ENCODE measurements at places on chromosomes 5 and 9.

GRCh38 chr9:15475923-15476536 lies 34.7 kb downstream of the PSIP1 start:
- H3K4me1 ChIP-seq: no peaks in the 10 kb centered on the region
- no peak overlapping the region for H3K4me3 ChIP-seq
- peaks cover 6% of the 10 kb centered on the region for H3K36me3 ChIP-seq

- H3K4me1 ChIP-seq: peaks cover 8% of the 10 kb centered on the region
- peaks cover 4% of the 10 kb centered on the region for H3K36me3 ChIP-seq
- H3K27ac ChIP-seq: peak overlapping the region; percentile 75
- peaks cover 54% of the 10 kb centered on the region for H3K27me3 ChIP-seq
- H3K4me3 ChIP-seq: peak overlapping the region; percentile 94
Observed at GRCh38 chr9:4490705-4491625, 697 bp downstream of the SLC1A1 start.

DNA sequence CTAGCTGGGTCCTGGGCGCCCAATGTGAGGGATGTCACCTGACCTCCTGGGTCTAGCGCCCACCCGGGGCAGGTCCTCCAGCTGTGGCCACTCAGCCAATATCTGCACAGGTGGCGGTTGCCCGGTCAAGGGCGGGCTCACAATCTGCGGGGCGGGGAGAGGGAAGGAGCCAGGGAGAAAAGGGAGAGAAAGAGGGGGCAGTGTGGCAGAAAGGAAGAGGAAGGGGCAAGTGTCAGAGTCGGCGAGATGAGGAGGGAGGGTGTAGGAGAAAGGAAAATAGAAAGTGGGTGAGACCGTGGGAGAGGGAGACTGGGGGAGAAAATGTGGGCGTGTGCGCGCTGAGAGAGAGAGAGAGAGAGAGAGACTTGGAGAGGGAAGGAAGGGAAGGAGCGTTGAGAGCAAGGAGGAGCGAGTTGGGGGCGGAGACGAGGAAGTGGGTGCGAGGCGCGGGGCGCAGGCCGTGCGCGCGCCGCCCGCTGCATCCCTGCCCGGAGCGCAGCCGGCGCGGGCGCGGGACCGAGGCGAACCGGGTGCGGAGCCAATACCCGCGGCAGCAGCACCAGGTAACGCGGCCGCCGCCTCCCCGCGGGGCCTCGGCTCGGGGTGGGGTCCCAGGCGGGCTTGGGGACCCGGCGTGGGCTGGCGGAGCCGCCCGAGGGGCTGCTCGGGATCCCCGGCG lies at the start of gene HRH2:
HRH2 (plus strand) TSS at position 479 of the 679 bp plus-strand sequence. CDS start 25,163 bp downstream, outside the sequence.
- peaks cover 83% of the 10 kb centered on the region for H3K27me3 ChIP-seq
- peaks cover 3% of the 10 kb centered on the region for H3K4me1 ChIP-seq
- H3K4me3 ChIP-seq: peak within 1 kb of the TSS; percentile 90
- H3K27ac ChIP-seq: peak within 1 kb of the TSS; percentile 28
- DNase-seq: no peak
- no peaks in the 10 kb centered on the region for H3K36me3 ChIP-seq

DNA sequence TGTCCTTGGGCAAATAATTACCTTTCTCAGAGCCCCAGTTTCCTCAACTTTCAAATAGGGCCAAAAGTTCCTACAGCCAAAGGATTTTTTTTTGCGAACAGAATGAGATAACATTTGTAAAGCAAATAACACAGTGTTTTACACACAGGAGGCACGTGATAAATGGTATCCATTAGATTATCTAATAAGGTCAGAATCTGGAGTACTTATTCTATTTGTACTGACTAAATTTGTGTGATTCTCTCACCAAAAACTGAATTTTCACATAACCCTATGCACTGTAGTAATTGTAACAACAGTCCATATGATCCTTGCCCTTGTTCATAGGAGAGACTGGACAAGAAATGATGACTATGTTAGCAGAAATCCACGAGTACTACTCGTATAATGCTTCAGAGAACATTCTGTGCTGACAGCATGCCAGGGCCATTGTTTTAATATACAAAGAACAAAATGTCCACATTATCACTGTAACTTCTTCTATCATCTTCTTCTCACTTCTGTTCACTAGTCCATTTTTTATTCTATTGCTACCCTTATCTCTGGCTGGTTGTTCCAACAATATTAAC lies 13.9 kb upstream of the FEM1C start:
- no peak overlapping the region for H3K4me3 ChIP-seq
- no peak for DNase-seq
- H3K27ac ChIP-seq: no peak overlapping the region

DNA sequence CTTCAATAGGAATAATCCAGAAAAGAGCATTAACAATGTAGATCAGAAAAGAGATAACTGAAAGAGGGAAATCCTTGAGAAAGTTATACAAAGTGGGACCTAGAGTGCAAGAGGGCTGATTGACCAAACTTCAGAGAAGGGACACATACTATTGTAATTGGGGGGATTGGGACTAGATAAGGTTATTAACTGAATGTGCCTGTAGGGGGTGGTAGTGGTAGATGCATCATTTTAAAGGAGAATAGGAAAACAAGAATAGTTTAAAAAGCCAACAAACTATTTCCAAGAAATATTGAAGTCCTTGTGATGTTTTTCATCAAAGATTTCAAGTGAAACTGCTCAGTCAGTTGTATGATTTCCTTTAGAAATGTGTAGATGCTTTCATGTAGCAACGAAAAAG lies 468.5 kb downstream of the TAF11L14 start:
- no peaks in the 10 kb centered on the region for H3K4me1 ChIP-seq
- H3K4me3 ChIP-seq: no peak overlapping the region
- no peaks in the 10 kb centered on the region for H3K36me3 ChIP-seq
- no peaks in the 10 kb centered on the region for H3K27me3 ChIP-seq

- H3K36me3 ChIP-seq: no peaks in the 10 kb centered on the region
- no peak overlapping the region for H3K27ac ChIP-seq
- H3K27me3 ChIP-seq: no peaks in the 10 kb centered on the region
- no peak for DNase-seq
- no peak overlapping the region for H3K4me3 ChIP-seq
- H3K4me1 ChIP-seq: peaks cover 16% of the 10 kb centered on the region
Observed at GRCh38 chr5:140324041-140324600, 21.2 kb upstream of the PFDN1 start.

DNA sequence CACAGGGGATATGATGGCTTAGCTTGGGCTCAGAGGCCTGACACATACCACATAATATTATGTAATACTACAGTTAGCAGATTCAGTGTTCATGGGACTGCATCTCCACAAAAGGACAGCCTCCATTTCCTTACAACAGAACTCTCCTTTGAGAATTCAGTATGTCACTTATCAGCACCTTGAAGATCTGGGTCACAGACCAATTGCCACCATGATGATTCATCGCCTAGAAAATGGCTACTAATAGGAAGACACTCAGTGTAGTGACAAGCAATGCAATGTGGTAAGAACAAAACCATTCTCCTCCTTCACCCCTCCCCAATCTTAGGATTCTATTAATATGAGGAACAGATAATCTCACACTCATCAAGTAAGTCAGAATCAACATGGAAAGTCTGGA lies 38.7 kb upstream of the PRLR start:
- no peak for DNase-seq
- no peaks in the 10 kb centered on the region for H3K27me3 ChIP-seq
- no peak overlapping the region for H3K27ac ChIP-seq
- H3K36me3 ChIP-seq: no peaks in the 10 kb centered on the region
- H3K4me1 ChIP-seq: no peaks in the 10 kb centered on the region
- no peak overlapping the region for H3K4me3 ChIP-seq

- no peaks in the 10 kb centered on the region for H3K4me1 ChIP-seq
- no peak overlapping the region for H3K4me3 ChIP-seq
Observed at GRCh38 chr5:5671823-5672222, 249.3 kb downstream of the ICE1 start.

- H3K27ac ChIP-seq: no peak overlapping the region
- no peak for DNase-seq
- H3K27me3 ChIP-seq: no peaks in the 10 kb centered on the region
- H3K36me3 ChIP-seq: peaks cover 19% of the 10 kb centered on the region
Observed at GRCh38 chr9:99239341-99240060, 17.4 kb downstream of the SEC61B start.

GRCh38 chr9:131296906-131297500 lies 7.5 kb downstream of the PLPP7 start:
- H3K27ac ChIP-seq: no peak overlapping the region
- H3K36me3 ChIP-seq: no peaks in the 10 kb centered on the region
- no peak for DNase-seq
- H3K4me1 ChIP-seq: no peaks in the 10 kb centered on the region
- no peaks in the 10 kb centered on the region for H3K27me3 ChIP-seq

DNA sequence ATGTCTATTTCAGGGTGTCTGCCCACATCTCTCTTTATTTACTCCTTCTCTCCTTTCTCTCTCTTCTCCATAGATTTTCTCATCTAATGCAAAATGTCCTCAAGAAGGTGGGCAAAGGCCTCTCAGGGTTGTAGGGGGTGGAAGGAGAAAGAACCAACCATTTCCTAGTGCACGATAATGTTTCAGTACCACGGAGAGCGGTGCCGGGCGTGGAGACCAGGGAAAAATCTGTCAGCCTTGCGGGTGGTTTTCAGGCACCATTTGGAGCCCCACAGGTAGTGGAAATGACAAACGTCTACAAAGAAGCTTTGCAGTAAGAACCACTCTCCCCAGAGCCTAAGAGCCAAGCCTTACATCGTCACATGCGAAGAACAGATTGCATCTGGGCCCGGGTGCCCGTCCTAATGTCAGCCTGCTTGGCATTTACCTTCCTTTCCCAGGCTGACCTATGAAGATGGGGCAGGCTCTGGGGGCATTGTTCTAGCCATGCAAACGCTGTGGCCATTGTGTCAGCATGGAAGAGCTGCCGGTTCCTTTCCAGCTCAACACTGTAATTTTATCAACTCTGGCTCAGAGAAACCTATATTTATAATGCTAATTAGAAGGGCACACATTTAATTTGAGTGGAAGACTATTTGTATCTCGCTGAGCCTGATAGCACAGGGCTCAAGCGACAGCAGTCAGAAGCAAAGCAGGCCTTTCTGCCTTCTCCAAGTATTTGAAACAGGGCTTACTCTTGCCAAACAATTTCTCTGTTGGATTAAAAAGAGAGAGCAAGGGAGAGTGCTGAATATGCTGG lies 430.1 kb upstream of the WWC1 start:
- peaks cover 4% of the 10 kb centered on the region for H3K36me3 ChIP-seq
- H3K27me3 ChIP-seq: no peaks in the 10 kb centered on the region
- no peak overlapping the region for H3K27ac ChIP-seq
- no peak overlapping the region for H3K4me3 ChIP-seq
- DNase-seq: no peak

DNA sequence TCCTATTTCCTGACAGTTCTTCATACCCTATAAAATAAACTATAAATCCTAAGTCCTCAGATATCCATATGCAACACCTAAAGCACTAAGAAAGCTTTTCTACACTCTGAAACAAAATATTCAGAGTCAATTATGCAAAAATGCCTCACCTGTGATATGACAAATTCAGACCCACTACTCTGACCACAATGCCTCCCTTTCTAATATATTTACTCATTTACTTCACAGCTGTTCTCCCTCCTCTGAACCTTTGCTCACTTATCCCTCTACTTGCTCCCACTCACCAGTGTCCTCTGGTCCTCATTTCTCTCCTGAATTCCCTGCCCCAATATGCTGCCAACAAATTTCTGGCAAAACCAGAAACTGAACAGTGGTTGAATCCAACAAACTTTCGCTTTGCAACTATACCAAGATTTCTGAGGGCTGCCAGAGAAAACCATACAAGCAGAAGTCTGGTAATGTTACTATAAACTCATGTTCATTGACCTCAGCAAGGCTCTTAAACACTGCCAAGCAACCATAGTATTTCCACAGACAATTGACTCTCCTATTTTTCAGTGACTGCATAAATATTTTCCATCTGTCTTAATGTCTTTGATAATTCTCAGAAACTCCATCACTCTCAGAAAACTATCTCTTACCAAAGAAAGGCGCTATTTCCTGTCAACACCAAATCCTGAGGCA lies 7.1 kb downstream of the CCNH start:
- no peak for DNase-seq
- H3K36me3 ChIP-seq: peaks cover 34% of the 10 kb centered on the region
- peak overlapping the region; percentile 61 for H3K27ac ChIP-seq
- no peaks in the 10 kb centered on the region for H3K27me3 ChIP-seq

DNA sequence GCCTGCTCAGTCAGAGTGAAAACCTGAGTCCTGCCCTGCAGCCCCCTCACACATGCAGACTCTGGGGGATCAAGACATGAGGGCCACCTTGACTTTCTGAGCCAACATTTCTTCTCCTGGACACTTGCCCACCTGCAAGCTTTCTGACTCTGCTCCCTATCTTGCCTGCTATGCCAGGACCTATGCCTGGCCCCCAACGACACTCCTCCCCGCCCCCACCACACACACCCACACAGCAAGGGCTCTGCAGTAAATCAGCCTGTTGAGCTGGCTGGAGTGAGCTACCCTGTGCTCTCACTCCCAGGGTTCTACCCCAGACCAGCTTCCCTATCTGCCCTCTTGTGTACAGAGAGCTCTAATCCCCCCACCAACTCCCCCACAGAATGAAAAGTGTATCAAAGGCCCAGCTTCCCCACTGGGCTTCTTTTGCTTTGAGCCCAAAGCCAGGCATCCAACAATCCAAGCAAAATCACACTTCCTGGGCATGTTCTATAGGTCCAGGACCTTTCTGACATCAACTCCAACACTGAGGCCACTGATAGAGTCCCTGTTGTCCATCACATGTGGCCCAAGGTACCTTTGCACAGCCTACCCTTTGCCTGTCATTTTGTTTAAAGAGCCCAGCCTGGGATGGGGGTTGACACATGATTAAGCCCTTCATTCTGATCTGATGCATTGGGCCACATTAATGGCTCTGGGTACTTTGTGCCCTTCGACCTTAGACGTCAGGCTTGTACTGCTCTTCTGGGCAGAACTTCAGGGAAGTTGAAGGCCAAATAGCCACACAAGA lies 7.2 kb downstream of the PDLIM4 start:
- H3K36me3 ChIP-seq: peaks cover 24% of the 10 kb centered on the region
- no peaks in the 10 kb centered on the region for H3K27me3 ChIP-seq
- DNase-seq: peak; percentile 45
- peaks cover 46% of the 10 kb centered on the region for H3K4me1 ChIP-seq
- H3K4me3 ChIP-seq: no peak overlapping the region
- peak overlapping the region; percentile 96 for H3K27ac ChIP-seq

GRCh38 chr5:133851521-133851920 lies 116.9 kb downstream of the C5orf15 start:
- DNase-seq: no peak
- H3K4me1 ChIP-seq: peaks cover 23% of the 10 kb centered on the region
- H3K36me3 ChIP-seq: peaks cover 3% of the 10 kb centered on the region
- H3K27me3 ChIP-seq: peaks cover 12% of the 10 kb centered on the region
- H3K4me3 ChIP-seq: no peak overlapping the region

DNA sequence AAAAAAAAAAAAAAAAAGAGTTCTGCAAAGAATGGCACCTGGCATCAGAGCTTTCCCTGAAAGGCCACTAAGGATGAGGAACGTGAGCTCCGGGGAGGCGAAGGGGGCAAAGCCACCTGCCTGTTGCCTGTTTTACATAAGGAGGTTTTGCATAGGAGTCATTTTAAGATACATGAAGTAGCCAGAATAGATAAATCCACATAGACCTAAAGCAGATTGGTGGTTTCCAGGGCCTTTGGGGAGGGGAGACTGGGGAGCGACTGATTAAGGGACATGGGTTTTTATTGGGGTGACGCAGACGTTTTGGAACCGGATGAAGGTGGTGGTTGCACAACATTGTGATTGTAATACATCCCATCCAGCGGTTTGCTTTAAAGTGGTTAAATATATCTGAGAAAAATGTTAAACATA lies 7.1 kb downstream of the NEK6 start:
- no peaks in the 10 kb centered on the region for H3K36me3 ChIP-seq
- H3K27me3 ChIP-seq: peaks cover 3% of the 10 kb centered on the region
